ENCODE measurements at places on chromosomes 2 and 18.

DNA sequence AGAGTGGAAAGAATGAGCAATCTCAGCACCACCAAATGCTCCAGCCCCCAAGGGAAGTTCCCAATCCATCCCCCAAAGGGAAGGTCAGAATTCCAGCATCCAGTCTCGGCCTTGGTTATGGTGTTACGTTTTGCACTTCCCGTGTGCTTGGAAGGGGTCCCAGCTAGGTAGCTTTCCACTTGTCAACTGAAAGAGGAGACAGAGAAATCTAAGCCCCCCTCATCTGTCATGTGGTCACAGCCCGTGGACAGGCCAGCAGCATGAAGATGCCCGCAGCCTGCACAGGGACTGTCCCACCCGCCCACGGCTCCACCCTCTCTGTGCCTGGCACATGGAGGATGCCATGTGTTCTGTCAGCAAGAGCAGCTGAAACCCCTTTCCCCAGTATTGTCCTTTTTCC is 32.1 kb downstream of the RHOB start:
- no peak for DNase-seq

DNA sequence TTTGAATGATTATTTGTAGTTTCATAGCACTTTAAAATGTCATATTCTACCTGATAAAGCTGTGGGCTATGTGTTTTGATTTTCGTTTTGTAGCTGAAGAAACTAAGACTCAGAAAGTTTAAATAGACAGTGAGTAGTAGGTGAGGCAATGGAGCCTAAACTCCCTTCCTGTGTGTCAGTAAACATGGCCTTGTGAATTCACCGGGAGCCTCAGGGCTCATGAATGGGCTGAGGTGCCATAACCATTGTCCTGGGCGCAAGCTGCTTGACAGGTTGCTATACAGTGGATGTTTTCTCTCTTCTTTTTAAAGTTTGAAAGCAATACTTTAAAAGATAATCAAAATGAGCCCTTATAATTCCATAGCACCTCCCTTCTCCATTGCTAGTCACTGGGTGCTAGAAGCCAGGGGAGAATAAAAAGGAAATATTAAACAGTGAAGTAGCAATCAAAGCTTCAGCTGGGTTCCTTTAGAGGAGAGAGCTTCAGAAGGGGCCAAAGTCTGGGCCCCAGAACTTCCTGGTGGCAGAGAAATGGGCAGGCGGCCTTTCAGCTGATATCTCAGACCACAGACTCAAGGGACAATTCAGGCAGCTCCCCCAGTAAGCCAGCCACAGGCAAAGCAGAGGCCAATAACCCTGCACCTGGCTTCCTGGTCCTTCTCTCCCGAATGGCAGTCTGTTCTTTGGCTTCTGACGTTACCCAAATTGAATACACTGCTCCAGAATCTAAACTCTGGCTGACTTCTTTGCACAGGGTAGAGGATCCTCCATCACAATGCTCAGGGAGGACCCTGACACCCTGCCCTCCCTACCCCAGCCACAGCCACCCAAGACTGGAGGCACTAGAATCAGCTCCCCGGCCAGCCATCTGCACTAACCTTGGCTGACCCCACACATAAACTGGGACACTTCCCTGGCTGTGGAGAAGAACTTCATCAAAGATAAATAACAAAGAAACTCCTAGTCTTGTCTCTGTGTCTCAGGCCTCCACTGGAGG is 51.8 kb upstream of the NPAS2 start:
- no peak for DNase-seq

DNA sequence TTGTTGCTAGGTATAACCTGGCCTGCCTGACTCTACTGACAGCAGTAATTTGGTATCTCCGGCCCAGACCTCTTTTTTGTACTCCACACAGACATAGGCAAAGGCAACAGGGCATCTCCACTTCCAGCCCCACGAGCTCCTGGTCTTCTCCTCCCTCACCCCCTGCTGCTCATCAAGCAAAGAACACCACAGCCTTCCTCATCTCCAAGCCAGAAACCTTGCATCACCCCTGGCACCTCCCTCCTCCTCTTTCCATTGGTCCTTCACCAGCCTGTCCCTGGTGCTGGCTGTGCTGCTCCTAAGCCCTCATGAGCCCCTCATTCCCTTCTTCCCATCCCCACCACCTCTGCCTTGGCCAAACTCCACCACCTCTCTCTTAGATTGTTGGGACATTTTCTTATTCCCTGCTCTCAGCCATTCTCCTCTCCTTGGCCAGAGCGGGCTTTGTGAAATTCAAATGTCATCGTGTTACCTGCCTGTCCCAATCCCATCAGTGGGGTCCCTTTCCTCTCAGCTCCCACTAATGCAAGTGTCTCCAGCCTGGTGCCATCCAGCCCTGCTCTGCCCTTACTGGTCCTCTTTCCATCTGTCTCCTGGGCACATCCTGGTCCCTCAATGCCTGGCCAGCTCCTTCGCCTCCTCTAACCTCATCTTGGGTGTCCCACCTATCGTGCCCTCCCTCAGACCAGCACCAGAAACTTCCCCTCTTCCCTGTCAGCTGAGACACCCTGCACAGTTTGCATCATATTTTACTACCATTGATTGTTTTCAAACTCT is 77.4 kb downstream of the INHBB start:
- DNase-seq: no peak

DNA sequence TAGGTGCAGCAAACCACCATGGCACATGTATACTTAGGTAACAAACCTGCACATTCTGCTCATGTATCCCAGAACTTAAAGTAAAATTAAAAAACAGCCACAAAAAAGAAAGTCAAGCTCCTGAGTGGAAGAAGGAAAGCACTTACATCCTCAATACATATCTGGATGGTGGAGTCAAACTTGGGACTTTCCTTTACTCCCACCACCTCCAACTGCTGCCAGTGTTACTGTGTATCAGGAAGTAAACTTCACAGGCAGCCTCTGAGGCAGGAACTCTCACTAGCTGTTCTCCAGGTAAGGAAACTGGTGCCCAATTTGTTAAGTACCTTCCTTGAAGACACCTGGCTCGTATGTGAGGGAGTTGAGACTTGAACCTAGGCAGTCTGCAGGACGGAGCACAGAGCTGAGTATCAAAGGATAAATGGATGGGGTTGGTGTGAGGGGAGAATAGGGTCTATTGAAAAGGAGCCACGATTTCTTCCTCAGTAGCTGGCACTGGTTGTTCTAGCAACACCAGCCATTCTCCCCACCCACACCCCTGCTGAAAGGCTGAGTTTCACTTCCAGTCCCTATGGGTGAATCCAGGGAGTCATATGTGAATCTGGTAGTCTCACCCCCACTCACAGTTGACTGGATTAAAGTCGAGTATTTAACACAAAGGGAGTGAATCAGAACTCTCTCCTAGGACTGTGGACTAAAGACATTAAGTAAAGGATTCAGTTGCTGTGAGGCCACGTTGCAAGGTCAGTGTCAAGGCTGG is 50.0 kb upstream of the GPR39 start:
- DNase-seq: no peak

GRCh38 chr2:65504814-65505697 is 72.7 kb upstream of the SPRED2 start:
- DNase-seq: no peak

GRCh38 chr2:43100883-43101662 is 125.3 kb downstream of the ZFP36L2 start:
- no peak for DNase-seq

DNA sequence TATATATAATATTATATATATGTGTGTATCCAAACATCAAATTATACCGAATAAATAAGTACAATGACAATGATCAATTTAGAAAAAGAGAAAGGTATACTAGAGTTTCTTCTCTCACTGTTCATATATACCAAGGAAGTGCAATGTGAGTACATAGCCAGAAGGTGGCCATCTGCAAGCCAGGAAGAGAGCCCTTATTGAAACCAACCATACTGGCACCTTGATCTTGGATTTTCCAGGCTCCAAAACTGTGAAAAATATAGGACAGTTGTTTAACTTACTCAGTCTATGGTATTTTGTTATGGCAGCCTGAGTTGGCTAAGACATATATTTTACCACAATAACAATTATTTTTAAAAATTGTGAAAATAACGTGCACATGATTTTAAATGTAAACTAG is 1490.2 kb upstream of the SLC39A10 start:
- DNase-seq: peak; percentile 8

GRCh38 chr18:6960656-6961055 is 156.9 kb downstream of the LAMA1 start:
- no peak for DNase-seq

DNA sequence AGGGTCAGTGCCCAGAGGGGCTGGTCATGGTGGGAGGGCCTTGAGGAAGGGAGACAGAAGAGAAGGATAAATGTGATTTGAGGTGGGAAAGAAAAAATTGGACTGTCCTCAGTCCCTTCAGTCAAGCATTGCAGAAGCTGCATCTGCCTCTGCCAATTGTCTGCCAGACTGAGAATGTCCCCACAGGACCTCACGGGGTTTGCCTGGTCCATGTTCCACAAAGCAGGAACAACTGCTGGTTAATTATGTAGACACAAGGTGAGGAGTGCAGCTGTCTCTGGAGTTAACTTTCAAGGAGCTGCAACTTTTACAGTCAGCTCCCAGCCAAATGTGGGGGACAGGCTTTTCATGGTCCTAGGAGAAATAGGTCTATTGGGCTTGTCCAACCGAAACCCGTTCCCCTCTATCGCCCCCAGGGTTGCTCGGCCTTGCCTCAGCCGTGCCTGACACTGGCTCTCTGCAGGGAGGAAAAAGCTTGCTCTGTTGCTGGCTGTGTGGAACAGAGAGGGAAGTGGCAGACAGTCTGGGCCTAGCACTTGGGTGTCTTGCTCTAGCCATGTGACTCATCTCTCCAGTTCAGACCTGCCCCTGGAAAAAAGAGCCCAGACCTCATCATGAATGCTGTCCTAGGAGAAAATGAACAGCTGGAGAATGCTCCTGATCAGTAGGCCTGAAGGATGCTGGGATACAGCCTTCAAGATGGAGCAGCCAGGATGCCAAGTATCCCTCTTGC is 31.1 kb upstream of the PAX8 start:
- no peak for DNase-seq

- no peak for DNase-seq
Observed at GRCh38 chr2:128775914-128776285, 457.2 kb upstream of the HS6ST1 start.

GRCh38 chr2:229831805-229832509 is 89.9 kb downstream of the TRIP12 start:
- DNase-seq: no peak

DNA sequence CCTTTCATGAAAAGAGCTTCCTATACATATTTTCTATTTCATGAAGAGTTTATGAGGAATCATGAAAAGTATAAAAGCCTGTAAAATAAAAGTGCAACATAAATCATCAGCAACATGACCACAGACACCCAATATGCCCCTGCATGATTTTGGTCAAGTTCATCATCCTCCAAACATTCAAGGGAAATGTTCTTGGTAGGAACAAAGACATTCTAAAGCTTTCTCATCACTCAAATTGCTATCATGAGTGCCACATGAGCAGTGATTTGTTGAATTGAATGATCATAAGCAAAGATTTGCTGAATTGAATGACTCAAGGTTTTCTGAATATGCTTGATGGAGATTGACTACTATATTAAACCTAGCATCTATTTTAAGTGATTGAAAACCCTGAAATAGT is 172.2 kb downstream of the MBD2 start:
- DNase-seq: no peak

DNA sequence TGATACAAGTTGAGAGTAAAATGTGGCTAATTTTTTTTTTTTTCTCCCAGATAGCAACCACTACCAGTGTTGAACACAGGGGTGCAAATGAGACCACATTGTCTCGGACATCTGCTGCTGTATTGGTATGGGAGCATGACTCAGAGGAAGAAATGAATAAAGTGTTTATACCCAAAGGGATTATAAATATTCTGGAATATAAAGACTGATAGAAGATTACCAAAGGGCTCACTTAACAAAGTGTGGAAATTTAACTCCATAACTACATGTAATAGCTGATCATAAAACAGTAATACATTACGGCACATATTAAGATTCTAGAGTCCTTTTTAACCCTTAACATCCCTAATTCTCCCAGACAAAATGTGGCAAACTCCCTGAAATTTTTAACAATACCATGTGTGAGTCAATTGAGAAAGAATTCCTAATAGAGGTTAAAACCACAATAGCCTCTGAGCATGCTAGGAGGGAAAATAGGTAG is 1023.0 kb upstream of the ACVR2A start:
- DNase-seq: peak; percentile 7

- DNase-seq: no peak
Observed at GRCh38 chr2:46116553-46116991, 180.6 kb upstream of the EPAS1 start.

GRCh38 chr2:105540642-105541041 is 141.8 kb upstream of the FHL2 start:
- DNase-seq: no peak

GRCh38 chr2:113098041-113098440 is 29.4 kb upstream of the IL1RN start:
- DNase-seq: no peak

GRCh38 chr18:75937306-75937705 is 509.8 kb upstream of the SMIM21 start:
- DNase-seq: no peak

DNA sequence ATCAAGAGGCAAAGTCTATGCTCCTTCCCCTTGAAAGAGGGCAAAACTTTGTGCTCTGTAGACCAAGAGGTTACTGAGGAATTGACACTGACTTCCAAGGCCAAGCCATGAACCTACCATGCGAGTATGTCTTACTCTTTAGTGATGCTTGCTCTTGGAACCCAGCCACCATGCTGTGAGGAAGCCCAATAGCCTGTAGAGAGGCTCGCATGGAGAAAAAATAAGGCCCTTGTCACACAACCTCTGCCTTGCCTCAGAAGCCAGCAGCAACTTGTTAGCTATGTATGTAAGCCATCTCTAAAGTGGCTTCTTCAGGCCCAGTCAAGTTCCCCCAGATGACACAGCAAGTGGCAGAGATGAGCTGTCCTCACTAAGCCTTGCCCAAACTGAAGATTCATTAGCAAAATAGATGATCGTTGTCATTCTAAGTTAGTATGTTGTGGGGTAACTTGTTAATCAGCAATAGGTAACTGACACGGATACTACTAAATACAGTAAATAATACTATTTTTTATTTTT is 66.1 kb upstream of the RGPD5 start:
- DNase-seq: no peak

DNA sequence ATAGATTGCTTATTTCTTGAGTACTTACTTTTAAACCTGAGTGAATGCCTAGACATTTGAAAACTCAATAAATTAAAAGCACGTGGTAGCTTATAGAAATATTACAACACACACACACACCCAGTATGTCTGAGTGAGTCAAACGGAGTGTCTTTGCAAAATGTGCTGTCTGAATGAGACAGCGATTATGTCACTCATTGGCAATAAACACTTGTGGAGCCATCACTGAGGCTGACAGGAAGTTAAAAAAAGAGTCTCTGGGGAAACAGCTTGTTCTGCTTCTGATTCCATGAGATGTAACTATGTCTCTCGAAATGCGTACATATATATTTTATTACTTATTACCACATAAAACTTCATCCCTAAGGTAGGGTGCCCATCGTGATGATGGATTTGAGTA is 22.3 kb upstream of the VPS4B start:
- DNase-seq: no peak
